CD4-positive, alpha-beta T cell treated with Interleukin-4 for 4 hours (primary cell): ENCODE measurements at places on chromosomes 6 and 20.

GRCh38 chr6:14381829-14382677 is 264.5 kb downstream of the CD83 start:
- DNase-seq, result no peak

DNA sequence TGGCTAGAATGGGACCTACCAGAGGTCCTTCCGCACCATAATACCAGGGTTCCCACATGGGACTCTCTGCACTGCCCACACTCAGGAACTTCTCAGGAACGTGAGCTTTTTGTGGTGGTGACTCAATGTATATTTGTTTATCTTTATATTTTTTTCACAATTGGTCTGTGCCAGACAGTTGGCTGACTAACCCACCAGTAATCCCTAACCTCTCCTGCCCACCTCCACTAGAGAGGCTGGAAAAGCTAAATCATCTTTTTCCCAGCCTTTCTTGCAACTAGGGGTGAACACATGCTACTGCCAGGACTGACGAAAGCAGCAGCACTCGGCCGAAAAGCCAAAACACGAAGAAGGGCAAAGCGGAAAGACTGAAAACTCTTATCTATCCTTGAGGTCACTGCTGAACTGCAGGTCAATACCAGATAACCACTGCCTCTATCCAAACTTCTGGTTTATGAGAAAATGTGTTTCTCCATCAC is 112.9 kb downstream of the TRERF1 start:
- no peak for DNase-seq

- DNase-seq, result no peak
Measured at GRCh38 chr6:159745081-159745480, 16.8 kb upstream of the ACAT2 start.

DNA sequence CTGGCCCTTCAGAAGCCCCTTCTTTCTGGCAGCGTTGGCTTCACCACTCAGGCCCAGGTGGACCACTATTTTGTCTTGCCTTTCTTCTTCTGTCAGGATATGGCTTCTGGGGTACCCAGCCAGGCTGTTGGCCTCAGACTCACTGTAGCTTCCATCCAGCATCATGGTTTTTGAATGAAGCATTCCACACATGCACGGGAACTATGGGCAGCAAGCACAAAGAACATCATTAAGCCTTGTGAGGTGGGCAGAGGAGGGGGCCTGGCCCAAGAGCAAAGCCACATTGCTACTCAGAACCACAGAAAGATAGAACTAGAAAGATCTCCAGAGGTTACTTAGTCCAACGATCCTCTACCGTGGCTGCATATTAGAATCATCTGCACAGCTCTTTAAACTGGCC is 40.6 kb upstream of the GABRR1 start:
- DNase-seq, result no peak

DNA sequence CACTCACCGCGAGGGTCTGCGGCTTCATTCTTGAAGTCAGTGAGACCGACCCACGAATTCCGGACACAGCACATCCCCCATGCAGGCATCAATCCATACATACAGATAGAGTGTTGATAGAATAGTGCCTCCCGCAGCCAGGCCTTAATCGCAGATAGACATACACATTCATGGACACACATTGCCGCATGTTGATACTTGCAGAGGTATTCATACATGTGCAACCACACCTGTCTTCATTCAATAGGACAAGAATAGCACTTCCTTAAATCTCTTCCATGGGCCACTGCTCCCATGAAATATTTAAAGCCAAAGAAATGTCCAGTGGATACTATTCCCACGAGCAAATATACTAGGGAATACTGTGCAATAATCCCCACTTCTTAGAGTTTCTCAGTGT is 170.5 kb downstream of the FRK start:
- DNase-seq, result no peak

- no peak for DNase-seq
Measured at GRCh38 chr6:116073765-116074440, 13.2 kb upstream of the FRK start.
